ENCODE measurements at places on chromosomes 13 and 19. TPM values are rescaled to one million over a fixed set of nuclear protein-coding genes. Genes with fewer than 3 reads are reported as not detected.

DNA sequence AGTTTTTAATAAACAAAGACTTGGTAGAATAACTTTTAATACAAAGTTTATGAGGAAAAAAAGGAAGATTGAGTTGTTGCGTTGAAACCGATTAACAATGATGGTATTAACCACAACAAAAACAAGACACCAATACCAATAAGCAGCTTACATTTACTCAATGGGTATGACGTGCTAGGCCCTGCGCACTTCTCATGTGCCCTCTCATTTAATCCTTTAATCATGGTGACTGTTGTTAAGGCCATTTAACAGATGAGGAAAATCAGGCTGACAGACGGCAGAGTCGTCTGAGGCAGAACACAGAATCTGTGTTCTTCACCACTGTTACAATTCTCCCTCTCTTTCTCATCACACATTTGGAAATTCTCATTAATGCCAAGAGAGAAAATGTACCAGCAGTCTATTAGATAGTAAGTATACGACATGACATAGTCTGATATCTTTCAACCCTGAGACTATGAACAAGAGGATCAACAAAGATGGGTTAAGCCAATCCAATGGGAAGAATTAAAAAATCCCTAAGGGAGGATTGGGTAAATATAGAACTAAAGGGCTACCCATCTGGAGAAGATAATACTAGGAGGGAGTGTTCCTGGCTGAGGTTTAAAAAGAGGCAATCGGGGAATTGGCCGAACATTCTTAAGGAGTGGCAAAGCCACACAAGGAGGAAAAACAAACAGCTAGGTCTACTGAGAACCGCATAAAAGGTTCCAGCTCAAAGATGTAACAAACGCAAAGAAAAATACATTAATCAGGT is 54.0 kb downstream of the DOCK9 start:
- H3K4me3 ChIP-seq = no peak overlapping the region
- no peaks in the 10 kb centered on the region for H3K36me3 ChIP-seq
- peaks cover 11% of the 10 kb centered on the region for H3K4me1 ChIP-seq
- no peaks in the 10 kb centered on the region for H3K27me3 ChIP-seq

DNA sequence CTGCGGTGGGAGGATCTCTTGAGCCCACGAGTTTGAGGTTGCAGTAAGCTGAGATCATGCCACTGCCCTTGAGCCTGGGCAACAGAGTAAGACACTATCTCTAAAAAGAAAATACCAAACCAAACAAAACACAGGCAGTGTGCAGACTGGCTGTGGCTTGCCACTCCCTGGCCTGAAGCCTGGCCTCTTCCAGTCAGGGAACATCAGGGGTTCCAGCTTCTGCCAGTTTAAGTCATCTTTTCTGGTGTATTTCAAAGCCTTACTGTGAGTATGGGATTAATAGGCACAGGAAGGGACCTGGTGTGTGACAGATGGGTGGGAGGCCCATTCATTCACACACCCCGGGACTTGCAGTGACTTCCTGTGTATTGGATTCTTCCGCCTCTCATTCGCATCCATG is 27.0 kb upstream of the F2RL3 start:
- no peak overlapping the region for H3K4me3 ChIP-seq
- no peaks in the 10 kb centered on the region for H3K27me3 ChIP-seq
- no peak overlapping the region for H3K27ac ChIP-seq
- no peaks in the 10 kb centered on the region for H3K4me1 ChIP-seq
- no peak for DNase-seq
- H3K36me3 ChIP-seq = peaks cover 50% of the 10 kb centered on the region

The DLL3 gene
- not detected for total RNA-seq

The U2AF1L4 gene
- 32.7 TPM for total RNA-seq

The APOC1 gene
- 3,854 TPM for total RNA-seq

The ZNF177 gene
- 35.8 TPM for total RNA-seq
